Stimulated activated CD4-positive, alpha-beta T cell treated with anti-CD3 and anti-CD28 coated beads, Interleukin-4, amount 100 ng/mL, for 1 hour (primary cell): ENCODE measurements at places on chromosomes 16 and 17.

DNA sequence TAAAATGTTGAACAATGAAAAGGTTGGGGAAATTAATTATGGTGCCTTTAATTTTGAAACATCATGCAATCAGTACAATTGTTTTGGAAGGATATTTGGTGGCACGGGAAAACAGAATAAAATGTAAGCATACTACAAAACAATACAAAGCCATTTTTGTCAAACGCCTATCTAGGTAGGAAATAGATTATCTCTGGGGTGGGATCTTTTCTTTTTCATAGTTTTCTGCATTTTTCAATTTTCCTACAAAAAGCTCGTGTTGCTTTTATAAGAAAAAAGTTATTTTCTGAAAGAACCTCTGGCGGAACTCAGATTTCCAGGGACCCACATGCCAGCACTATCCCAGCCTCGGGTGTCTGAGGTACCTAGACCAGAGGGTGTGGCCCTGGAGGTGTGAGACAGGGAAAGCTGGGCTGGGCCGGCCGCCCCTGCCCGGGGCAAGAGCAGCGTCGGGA is 961 bp upstream of the MAP3K3 start:
- DNase-seq = no peak

DNA sequence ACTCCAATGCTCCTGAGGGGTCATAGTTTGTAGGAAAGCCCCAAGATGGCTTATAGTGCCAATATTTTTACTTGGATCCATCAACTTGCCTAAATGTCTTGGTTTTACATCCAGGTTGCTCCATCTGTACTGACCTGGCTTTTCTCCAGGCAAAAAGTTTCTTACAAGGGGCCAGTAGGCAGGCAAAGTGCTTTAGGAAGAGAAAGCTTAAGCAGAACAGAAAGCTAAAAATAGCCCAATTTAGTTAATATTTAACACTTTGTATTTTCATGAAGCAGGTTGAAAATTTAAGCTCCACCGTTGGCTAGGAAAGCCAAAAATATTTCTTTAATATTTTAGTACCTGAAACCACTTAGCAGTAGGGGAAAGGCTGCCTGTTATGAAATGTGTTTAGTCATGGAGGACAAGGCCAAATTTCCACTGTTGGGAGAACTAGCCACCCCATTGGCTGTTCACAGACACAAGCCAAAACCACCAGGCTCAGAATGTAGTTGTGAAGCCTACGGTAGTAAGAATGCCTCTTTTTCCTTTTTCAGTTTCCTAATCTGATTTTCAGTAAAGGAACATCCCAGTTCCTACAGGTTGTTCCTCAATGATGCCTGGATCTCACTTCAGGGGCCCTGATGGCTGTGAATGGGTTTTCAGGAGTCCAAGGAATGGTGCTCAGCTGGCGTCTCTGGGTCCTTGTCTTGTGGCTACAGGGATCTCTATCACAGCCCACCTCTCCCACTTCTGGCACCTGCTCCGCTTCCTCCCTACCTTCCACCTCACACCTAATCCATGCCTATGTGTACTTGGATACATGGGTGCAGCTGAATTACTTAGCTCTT is 324.8 kb downstream of the PMP22 start:
- no peak for DNase-seq

DNA sequence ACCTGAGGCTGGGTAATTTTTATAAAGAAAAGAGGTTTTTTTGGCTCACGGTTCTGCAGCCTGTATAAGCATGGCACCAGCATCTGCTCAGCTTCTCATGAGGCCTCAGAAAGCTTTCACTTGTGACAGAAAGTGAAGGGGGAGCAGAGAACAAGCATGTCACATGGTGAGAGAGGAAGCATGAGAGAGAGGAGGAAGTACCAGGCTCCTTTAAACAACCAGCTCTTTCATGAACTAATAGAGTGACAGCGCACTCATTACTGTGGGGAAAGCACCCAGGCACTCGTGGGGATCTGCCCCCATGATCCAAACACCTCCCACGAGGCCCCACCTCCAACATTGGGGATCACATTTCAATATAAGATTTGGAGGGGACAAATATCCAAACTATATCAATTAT is 86.8 kb downstream of the USP32 start:
- peak; percentile 12 for DNase-seq

GRCh38 chr16:31108794-31109558 is 790 bp downstream of the BCKDK start:
- no peak for DNase-seq

DNA sequence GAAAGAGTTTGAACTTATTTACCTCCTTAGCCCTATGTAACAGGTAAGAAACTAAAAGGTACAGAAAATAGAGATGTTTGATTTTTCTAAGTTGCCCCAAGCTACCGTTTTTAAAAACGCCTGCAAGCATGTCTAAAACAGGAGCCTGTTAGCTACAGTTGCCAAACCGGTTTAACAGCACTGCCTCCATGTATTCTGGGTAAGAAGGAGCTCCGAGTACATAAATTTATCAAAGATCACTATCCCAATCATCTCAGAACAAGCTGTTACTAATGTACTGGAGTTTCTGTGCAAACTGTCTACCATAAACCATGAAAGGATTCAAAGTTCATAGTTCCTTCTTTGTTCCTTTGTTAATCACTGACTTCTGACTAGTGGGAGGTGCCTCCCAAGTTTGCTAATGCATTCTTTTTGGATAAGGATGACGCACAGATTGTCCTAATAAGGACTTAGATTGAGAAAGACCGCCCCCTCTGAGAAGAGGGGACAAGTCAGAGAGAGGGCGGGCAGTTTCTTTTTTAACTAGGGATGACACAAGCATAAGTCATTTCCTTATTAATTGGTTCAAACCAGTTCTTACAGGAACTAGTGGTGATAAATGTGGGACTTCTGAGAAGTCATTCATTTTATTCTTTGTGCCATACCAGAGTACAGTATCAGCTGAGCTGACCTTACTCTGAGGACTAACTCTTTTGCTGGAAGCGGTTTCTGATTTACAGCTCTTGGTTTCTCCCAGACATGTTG is 55.3 kb downstream of the TUBD1 start:
- DNase-seq = no peak

DNA sequence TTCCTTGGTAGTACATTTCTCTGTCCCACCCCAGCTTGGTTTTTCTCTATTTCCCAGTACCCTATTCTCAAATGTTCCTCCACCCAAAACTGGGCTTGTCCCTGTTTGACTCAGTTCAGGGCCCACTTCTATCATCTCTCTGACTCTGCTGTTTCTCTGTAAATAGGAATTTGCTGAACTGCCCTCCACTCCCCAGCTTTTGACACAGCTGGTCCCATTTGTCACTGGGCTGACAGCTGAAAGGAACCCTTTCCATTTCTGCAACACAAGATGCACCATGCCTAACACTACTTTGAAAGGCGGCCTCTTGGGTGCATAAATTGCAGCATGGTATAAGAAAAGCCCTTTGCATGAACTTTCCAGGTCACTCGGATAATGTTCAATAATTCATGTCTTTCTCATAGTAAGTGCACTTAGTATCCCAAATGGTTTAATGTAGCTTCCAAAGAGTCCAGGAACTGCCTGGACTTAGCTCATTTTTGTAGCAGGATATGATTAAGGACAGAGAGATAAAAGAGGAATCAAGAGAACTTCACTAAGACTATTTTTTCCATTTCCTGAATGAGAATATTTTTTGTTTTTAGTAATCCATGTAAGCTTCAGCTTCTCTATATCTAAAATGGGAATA is 256.7 kb downstream of the CDH11 start:
- DNase-seq = no peak

DNA sequence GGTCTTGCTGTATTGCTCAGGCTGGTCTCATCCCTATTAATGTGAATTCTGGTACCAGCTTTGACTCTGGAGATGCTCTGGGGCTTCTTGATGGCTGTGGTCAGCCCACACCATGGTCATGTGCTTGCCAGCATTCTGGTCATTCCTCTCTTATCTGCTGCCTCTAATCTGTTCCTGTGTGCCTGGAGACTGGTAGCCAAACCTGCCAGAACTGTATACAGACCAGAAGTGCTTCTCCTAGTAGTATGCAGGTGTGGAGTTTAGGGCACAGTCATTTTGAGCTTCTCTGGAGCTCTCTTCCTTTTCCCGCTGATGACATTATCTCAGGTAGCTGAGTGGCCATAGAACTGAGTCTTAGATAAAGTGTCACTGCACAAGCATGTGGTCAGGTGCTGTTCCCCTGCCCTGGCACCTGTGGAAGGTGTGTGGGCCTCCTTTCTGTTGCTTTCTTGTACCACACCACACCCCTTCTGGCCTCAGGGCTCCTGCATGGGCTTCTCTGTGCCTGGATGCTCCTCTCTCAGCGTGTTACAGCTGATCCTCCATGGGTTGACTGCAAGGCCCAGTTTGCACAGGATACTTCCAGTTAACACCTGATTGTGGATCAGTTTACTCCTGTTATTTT is 162.7 kb downstream of the SPECC1 start:
- DNase-seq = no peak

DNA sequence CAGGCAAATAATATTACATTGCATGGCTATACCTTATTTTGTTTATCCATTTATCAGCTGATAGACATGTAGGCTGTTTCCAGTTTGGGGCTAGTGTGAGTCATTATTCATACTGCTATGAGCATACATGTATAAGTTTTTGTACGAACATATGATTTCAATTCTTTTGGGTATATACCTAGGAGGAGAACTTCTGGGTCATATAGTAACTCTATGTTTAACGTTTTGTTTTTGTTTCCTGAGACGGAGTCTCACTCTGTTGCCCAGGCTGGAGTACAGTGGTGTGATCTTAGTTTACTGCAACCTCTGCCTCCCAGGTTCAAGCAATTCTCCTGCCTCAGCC is 2.4 kb upstream of the ITGAL start:
- no peak for DNase-seq

DNA sequence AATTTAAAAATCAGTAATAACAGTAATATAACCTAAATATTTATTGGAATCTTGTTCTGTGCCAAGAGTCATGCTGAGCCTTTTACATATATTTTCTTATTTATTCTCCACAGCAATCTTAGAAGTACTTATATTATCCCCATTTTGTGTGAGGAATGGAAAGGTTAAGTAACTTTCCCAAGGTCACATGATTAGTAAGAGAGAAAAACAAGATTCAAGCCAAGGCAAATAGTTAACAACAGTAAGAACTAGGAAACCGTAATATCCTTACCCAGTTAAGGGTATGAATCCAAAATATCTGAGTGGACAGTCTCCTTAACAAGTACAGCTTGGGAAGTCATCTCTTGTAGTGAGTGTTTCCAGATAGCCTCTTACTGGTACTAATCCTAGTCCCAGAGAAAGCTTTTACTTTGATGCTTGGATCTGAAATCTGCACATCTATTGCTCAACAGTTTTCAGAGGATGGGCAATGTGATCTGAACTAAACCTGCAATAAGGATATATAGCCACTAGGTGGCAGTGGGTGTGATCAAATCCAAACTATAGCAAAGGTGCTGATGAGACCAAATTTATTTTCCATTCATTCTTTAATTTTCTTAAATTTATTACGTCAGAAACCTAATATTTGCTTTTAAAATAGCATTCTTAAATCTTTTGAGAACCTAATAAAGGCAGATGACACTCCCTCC is 23.3 kb downstream of the SHISA6 start:
- no peak for DNase-seq

GRCh38 chr16:3915426-3916260 is 35.1 kb upstream of the CREBBP start:
- DNase-seq = no peak

- no peak for DNase-seq
Measured at GRCh38 chr17:21677911-21678310, 14.4 kb upstream of the KCNJ18 start.

DNA sequence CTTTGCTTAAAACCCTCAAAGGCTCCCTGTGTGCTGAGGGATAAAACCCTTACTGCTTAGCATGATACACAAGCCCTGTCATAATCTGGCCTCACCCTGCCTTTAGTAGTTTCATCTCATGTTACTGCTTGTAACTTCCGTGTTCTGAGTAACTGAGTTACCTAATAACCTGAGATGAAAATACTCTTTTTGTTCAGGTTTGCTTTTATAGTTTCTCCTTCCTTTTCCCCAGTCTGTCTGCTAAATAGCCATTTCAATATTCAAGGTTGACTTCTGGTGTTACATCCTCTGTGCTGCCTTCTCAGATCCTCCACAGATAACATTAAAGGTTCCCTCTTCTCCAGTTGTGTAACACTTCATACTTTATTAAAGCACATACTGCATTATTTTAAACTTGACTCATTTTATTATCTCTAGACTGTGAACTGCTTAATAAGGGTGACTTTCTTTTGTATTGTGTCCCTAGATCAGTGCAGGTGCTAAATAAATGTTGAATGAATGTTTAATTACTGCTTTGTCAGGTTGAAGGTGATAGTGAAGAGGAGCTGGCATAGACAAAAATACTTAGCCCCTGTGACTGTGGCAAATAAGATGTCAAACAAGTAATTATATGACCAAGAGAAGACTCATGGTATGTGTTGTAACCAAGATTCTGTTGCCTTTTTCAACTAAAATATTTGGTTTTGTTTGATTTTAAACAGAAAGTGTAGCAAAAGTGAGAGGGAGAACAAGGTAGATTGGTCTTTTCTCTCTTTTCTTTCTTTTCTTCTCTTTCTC is 47.8 kb downstream of the NFAT5 start:
- no peak for DNase-seq

DNA sequence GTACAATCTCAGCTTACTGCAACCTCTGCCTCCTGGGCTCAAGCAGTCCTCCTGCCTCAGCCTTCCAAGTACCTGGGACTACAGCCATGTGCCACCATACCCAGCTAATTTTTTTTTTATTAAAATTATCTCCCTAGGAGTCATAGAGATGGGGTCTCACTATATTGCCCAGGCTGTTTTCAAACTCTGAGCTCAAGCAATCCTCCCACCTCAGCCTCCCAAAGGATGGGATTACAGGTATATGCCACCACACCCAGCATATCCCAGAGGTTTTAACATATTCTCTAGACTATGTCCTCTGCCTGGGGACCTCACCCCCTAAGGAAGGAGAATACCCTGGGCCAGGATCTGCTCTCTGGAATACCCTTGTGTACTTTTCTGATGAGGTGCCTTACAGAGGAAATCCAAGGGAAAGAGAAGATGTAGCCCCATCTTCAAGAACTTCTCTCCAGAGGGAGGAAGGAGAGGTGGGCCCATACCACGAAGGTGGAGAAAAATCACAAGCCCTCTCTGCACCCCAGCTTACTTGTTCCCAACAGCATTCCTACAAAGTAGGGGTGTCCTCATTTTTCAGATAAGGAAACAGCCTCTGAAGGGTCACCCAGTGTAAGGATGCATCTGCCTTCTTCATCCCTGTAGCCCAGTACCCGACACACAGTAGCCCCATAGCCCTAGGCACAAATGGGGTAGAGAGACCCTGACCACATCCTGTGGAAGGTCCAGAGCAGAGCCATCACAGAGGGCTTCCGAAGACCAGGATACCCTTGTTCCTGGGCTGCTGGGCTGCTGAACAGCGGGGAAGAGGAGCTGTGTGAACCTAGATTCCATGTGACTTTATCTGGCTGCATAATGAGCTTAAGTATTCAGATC is 151.6 kb downstream of the SOCS1 start:
- no peak for DNase-seq

GRCh38 chr16:57042157-57043111 is 49.9 kb upstream of the CPNE2 start:
- DNase-seq = peak; percentile 80
